CD4-positive, alpha-beta T cell treated with Interleukin-15 for 1 hour (primary cell): ENCODE measurements at places on chromosomes 13 and 19.

DNA sequence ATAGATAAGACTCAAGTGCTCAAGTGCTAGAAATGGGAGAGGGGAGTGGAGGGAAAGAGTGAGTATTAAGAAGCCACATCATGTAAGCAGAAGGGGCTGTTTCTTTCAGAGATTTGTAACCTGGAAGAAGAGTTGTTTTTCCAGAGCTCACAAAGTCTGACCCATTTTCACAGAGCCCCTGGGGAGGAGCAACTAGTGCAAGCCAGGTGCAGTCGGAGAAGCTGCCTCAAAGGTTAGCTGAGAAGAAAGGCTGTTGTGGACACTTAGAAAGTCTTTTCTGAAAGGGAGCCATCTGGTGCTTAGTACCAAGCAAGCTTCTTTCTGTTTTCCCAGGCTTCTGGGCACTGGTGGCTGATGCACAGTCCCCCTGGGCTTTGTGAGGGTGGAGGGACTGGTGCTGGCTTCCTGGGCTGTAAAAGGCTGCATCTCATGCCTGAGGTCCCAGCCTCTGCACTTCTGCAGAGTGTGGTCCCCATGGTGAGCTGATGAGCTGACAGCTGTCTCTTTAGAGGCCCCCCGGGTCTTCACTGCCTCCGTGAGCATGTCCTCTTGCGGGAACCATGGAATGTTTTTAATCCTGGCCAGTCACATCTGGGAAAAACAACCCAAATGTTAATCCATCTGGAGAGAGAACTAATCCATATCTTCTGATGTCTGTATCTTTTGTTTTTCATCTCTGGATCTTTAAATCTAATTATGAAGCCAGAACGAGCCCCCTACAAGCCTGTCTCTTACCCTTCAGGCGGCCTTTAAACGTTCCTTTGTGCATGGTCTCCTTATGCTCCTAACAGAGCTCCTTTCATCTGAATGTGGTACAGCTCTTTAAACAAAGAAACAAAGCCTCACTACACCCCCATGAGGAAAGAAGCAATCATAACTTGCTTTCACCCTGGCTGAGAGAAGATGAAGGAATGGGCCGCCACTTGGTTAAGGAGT lies 40.2 kb downstream of the OLFM4 start:
- no peak for DNase-seq

DNA sequence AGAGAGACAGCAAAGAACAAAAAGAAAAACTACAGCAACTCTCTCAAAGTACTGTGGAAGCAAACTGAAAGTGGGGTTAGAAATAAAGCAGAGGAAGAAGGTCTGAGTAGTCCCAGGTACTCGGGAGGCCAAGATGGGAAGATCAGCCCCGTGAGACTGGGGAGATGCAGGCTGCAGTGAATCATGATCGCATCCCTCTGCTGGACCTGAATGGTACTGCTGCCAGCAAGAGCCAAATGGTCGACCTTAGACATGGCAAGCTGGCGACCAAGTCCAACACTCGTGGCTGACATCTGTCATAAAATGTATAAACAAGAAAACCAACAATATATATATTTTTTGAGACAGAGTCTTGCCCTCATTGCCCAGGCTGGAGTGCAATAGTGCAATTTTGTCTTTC lies 33.7 kb upstream of the ZNF724 start:
- DNase-seq, result peak; percentile 52

DNA sequence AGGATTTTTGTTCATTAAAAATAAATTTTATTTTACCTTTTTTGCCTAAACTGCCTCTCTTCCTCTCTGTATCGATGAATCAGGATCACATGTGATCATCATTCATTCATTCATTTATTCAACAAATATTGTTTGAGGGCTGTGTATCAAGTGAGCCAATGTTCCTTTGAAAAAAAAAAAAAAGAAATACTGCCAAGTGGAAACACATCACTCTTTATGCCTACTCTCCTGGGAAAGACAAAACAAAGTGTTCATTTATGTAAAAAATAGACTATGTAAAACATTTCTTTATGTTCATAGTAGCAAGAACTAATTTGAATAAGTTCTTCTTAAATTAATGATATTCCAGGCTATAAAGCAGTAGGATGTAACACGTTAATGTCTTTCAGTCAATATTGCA lies 233.1 kb downstream of the POSTN start:
- no peak for DNase-seq

DNA sequence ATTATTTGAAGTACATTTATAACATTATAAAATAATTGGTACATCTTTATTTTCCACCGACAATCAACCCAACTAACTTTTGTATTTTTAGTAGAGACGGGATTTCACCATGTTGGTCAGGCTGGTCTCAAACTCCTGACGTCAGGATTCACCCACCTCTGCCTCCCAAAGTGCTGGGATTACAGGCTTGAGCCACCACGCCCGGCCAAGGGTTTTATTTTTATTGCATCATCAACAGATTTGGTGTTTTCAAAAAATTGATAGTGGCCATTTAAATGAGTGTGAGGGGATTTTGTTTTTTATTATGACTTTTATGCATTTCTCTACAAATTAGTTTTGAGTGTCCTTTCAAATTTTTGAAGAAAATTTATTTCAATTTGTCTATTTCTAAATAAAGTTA lies 10.6 kb downstream of the ZNF726 start:
- no peak for DNase-seq
